Midbrain (tissue), 1 donor: ENCODE measurements at places on chromosomes 16 and 17.

DNA sequence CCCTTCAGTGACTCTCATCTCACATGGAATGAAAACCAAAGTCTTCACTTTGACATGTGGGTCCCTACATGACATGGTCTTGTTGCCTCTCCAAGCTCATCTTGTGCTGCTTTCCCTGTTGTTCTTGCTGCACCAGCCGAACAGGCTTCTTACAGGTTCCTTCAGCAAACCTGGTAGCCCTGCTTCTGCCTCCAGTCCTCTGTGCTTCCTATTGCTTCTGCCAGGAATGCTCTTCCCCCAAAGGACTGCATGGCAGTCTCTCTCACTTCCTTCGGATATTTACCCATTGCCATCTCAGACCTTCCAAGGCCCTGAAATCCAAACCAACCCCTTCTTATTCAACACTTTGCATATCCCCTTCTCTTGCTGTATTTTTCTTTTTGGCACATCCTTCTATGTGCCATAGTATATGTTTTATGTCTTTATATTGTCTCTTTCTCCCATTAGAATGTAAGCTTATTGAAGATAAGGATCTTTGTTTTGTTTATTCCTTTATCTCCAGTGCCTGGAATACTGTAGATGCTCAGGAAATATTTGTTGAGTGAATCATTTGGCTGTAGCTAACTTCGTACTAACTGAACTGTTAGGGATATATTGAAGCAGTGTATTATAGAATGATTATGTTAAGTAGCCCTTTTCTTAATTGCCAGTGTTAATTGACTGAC lies 57.9 kb upstream of the SLC12A3 start:
- DNase-seq, result no peak

DNA sequence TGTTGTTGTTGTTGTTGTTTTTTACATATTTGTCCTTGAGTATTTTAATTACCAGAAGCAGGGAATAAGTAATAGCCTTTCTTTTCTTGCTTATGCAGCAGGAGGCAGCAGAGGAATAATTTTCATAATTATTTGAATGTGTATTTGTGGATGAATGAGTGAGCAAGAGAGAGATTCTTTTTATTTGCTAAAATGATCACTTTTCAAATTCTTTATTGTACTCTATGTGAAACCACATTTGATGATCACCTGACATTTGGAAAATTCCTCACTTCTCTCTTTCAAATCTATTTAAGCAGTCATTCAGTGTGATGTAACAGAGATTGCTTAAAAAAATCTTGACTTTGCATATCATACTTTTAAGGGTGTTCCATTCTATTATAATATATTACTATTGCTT lies 223.6 kb downstream of the BCAS3 start:
- DNase-seq, result no peak

DNA sequence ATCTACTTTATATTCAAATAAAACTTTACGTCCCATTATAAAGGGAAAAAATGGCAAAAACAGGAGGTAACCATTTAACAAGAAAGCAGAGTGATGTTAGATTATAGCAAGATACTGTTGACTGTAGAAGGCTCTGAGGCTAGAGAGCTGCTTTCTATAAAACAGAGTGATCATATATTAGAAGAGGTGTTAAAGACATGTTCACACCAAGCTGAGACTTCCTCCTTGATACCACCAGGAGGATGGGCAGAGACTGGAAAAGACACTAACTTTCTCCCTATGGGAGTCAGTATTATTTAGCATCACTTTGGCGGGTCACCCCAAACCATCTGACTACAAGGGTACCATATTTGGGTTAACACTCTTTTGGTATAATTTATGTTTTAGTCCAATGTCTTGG lies 687 bp upstream of the CIITA start:
- no peak for DNase-seq

- no peak for DNase-seq
Observed at GRCh38 chr17:14940938-14941265, 324.2 kb downstream of the PMP22 start.

- DNase-seq, result no peak
Observed at GRCh38 chr16:8812162-8812843, 14.7 kb downstream of the PMM2 start.

DNA sequence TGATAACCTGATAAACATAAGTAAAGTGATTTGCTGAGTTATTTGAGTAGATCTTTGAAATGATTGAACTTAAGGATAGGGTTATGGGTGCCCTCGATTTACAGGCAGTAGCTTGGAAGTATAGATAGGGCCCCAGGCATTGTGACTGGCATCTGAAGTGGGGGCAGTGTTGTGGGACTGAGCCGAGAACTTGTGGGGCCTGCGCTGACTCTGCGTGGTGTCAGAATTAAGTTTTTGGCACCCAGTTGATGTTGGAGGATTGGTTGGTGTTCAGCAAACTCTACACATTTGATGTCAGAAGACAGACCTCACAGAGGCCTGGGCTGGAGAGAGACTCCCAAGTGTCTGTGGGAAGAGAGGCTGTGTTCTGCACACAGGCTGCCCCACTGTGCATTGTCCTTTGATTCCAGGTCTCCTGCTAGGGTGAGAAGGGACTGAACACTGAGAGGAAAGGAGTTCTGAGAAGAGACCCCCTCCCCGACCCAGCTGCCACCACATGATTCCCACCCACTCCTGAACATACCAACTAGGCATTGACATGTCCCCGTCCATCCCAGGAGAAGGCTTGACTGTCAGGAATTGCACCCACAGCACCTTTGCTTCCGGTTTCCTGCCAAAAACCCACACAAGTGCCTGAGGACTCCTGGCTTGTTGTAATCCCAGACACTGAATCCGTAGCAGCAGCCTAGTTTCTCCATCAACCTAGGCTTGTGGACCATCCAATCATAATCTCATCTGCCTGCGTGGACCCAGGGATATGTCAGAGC lies 4.5 kb downstream of the ZNF267 start:
- DNase-seq, result no peak

- peak; percentile 43 for DNase-seq
Observed at GRCh38 chr16:67279296-67280089, at the start of gene PLEKHG4. TSS of gene PLEKHG4 (plus strand) at chr16:67279532. CDS start at chr16:67280045, 513 bp downstream.

- no peak for DNase-seq
Observed at GRCh38 chr16:1037394-1038257, 34.9 kb upstream of the SSTR5 start.

DNA sequence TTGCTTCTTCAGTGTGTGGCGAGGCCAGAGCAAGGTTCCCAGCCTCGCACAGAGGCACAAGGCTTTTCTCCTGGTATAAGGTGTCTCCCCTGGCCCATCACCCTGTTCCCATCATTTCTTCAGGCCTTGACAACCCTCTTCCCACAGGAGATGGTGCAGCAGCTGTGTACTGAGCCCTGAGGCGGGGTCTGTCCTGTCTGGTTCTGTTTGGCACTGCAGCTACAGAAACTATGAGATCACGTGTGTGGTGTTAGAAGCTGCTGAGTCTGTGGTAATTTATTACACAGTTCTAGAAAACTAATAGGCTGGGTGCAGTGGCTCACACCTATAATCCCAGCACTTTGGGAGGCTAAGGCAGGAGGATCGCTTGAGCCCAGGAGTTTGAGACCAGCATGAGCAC lies 7.2 kb downstream of the PLA2G15 start:
- DNase-seq, result no peak

GRCh38 chr16:58462997-58463941 lies 36.7 kb upstream of the NDRG4 start:
- DNase-seq, result no peak

DNA sequence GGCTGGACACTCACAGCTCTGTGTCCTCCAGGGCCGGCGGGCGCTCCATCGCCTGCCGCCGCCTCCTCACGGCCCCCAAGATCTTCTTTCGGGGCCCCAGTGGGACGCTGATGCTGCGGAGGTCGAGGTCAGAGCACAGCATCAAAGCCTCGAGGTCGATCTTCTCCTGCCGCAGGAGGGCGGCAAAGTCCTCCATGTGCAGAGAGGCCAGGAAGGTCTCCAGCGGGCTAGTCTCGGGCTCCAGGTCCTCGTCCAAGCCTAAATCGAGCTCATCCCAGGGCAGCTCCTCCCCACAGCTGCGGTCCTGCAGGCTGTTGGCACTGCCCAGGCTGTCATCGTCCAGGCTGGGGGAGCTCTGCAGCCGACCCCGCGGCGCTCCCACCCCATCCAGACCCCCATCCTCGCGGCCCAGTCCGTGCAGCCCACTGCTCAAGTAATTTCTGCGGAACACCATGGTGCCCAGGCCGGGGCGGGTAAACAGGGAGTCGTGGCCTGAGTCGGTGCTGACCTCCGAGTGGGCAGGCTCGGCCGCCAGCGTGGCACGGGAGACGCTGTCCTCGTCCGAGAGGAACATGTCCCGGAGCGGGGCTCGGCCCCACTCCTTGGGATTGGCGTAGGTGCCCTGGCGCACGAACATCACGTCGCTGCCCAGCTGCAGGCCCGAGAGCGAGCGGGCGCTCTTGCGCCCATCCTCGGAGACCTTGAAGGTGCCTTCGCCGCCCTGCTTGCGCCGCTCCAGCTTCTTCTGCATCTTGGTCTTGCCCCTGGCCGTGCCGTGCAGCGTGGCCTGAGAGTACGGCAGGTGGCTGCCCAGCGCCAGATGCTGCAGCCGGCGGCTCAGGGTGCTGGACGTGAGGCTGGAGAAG lies 3.4 kb downstream of the USH1G start:
- peak; percentile 6 for DNase-seq

- DNase-seq, result no peak
Observed at GRCh38 chr16:82088483-82088882, 53.4 kb downstream of the HSD17B2 start.

GRCh38 chr16:85612801-85613603 lies at the start of gene GSE1:
TSS of gene GSE1 (plus strand) at chr16:85613322. CDS start at chr16:85613392, 70 bp downstream.
- peak; percentile 27 for DNase-seq

- no peak for DNase-seq
Observed at GRCh38 chr17:68019336-68019674, 16.2 kb upstream of the KPNA2 start.

GRCh38 chr17:71935341-71935740 lies 185.5 kb upstream of the SOX9 start:
- no peak for DNase-seq

GRCh38 chr16:17647879-17648872 lies 177.4 kb upstream of the XYLT1 start:
- no peak for DNase-seq

DNA sequence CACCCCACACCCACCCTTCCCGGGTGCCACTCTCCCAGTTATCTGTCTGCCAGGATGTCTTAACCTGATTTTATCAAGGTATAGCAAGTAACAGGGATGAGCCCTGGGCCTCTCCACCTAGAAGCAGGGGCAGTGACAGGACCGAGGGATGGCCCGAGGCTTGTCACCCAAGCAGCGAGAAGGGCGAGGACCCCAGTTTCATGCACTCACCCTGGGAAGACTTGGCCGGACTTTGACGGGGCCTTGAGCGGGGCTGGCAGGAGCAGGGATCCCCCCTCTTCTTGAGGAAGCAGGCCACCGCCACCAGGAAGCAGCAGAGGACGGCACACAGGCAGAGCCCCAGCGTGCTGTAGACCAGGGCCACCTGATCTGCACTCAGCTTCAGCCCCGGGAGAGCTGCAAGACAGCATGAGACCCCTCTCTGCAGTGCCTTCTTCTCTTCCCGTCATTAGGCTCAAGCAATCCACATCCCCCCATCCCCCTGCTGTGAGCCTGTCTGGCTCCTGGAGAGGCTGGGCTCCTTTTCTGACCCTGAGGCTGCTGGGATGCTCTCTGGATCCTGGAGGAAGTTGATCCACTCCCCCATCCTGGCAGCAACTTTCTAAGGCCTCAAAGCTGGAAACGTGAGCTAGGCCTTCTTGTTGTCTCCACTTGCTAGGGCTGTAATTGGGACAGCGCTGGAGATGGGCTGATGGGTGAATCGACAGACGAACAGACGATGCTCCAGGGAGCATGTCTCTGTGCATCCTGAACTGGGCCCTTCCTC lies 31.6 kb downstream of the TNFRSF13B start:
- DNase-seq, result no peak

GRCh38 chr17:29138184-29138955 lies 41.8 kb downstream of the MYO18A start:
- DNase-seq, result no peak

- DNase-seq, result peak; percentile 66
Observed at GRCh38 chr16:57289391-57290257, 5.2 kb upstream of the PLLP start.

DNA sequence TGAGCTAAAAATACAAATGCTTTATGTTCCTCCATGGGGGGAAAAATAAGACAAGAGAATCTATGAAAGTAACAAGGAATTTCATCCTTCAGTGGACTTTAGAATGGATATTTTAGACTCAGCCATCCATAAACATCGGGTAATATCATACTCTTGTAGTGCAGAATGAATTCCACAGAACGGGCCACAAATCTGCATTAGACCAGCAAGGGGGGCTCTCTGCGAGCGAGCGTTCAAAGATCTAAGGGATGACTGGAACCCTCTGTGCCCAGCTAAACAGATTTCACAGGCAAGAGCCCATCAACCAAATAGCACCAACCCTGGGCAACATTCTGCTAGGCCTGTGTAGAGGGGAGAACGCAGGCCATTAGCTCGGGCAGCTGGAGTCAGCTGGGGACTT lies 537.9 kb upstream of the CDH11 start:
- DNase-seq, result no peak

GRCh38 chr16:55944377-55944802 lies 69.2 kb upstream of the CES5A start:
- DNase-seq, result peak; percentile 86

DNA sequence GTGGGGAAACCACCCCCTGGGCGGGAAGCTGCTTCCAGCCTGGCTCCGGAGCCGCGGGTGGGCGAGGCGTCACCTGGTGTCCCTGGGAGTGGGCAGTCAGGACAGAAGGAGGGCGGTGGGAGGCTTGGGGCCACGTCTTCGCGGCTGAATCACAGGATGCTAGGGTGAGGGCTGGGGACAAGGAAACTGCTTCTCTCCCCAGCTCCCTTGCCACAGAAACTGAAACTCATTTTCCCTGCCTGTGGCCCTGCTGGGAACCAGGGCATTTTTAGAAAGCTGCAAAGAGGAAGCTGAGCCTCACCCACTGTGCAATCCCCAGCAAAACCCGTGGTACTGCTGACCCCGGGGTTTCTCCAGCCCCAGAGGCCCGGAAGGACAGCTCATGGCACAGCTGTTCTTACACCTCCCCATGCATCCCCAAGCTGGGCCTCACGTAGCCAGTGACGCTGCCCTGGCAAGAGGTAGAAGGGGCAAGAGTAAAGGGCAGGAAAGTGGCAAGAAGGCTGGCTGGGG lies 8.2 kb downstream of the RHBDF2 start:
- DNase-seq, result peak; percentile 47
